Activated T-cell treated with anti-CD3 and anti-CD28 coated beads, Interleukin-2, amount 50 U/mL, for 72 hours (primary cell): ENCODE measurements at places on chromosomes 2 and 18. TPM values are rescaled to one million over a fixed set of nuclear protein-coding genes. Genes with fewer than 3 reads are reported as not detected.

DNA sequence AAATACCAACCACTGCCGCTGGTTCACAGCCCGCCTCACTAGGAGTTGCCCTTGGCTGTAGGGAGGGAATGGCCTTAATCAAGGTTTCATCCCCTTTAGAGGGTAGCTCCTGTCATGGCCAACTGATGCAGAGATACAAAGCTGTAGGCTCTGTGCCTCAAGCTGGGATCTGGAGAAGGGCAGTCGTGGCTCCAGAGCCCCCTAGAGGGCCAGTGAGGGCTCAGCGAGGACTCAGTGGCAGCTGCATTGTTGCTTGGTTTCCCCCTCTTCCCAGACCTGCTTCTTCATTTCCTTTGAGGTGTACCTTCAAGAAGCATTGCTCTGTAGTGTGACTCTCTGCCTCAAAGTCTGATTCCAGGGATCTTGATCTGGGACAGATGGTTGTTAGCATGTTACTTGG, 302.1 kb downstream of the LPIN1 start:
- peaks cover under 1% of the 10 kb centered on the region for H3K36me3 ChIP-seq
- no peak overlapping the region for H3K4me3 ChIP-seq
- DNase-seq = no peak

DNA sequence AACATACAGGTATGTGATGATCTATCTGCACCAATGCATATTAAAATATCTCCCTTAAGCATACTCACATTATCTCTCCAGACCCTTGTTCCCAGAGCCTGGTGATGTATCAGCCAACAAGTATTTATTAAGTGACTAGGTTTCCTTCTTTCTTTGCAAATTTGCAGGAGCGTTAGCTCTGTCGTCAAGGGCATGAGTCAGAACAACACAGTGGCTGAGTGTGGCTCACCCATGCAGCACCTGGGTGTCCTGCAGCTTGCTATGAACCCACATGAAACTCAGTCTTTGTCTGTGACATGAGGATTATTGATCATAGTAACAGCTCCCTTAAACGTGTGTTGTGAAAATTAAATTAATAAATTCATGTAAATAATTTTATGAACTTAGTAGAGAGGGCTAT, 96.6 kb downstream of the PIEZO2 start:
- no peaks in the 10 kb centered on the region for H3K36me3 ChIP-seq
- H3K27me3 ChIP-seq = no peaks in the 10 kb centered on the region
- DNase-seq = no peak
- H3K4me1 ChIP-seq = no peaks in the 10 kb centered on the region
- H3K27ac ChIP-seq = no peak overlapping the region
- no peak overlapping the region for H3K4me3 ChIP-seq

GRCh38 chr2:163613266-163613731, 122.5 kb downstream of the FIGN start:
- no peaks in the 10 kb centered on the region for H3K27me3 ChIP-seq
- no peak overlapping the region for H3K27ac ChIP-seq
- no peaks in the 10 kb centered on the region for H3K36me3 ChIP-seq
- H3K4me3 ChIP-seq = no peak overlapping the region
- H3K4me1 ChIP-seq = no peaks in the 10 kb centered on the region
- no peak for DNase-seq

DNA sequence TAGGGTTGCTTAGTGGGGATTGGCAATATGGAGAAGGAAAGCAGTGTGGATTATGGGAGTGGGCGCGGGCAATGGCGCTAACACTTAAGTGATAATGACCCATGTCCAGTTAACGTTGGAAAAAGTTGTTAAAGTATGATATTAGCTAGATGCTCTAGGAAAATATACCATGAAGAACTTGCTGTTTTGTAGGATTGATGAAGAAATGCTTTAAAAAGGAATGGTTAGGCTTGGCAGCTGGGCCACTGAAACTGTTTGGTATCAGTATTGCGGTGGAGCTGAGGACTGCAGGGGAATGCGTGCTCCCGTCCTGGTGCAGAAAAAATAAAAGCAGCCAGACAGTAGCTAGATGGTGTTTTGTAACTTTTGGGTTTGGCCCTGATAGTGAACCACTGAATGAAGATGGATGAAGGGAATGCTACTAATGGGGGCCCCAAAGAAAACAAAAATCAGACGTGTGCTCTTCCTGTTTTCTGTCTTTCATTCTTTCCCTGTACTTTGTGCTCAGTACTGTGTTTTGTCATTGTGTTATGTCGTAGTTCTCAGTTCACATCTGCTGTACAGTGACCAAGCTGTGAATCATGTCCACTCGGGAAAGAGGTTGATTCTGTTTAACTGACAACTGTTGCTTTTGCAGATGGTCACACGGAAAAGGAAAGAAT, 999 bp downstream of the INSIG2 start:
- H3K27ac ChIP-seq = no peak overlapping the region
- H3K27me3 ChIP-seq = no peaks in the 10 kb centered on the region
- H3K4me1 ChIP-seq = peaks cover 17% of the 10 kb centered on the region
- peak; percentile 42 for DNase-seq
- peak overlapping the region; percentile 39 for H3K4me3 ChIP-seq

DNA sequence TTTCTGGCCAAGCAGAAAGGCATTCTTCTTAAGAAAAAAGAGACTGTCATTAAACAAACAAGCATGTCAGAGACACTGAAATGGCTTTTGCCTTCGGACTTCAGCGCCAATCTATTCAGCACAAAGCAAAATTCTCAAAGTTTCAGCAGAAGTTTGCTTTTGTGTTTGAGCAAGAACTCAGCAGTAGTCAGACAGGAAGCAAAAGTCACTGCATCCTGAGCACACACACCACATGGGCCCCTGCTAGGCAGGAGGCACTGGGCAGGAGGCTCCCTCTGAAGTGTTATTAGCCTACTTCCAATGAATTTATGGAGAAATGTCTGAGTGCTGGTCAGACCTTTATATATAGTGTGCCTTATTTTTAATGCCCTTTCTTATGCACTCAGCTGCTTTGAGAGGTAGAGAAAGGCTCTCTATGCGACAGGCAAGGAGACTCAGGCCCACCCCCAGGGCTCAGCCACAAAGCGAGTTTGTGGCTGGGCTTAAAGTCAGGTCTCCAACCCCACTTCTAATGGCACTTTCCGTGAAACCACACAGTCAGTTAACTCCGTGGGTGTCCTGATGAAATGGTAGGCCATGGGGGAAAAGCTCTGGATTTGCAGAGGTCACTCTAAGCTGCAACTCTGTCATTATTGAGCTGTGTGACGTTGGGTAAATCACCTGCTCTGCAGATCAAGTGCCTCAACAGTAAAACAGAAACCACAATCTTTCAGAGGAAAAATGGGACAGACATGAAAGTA, 161.0 kb upstream of the TMEM200C start:
- peaks cover 11% of the 10 kb centered on the region for H3K4me1 ChIP-seq
- DNase-seq = no peak
- no peak overlapping the region for H3K4me3 ChIP-seq
- no peaks in the 10 kb centered on the region for H3K36me3 ChIP-seq

DNA sequence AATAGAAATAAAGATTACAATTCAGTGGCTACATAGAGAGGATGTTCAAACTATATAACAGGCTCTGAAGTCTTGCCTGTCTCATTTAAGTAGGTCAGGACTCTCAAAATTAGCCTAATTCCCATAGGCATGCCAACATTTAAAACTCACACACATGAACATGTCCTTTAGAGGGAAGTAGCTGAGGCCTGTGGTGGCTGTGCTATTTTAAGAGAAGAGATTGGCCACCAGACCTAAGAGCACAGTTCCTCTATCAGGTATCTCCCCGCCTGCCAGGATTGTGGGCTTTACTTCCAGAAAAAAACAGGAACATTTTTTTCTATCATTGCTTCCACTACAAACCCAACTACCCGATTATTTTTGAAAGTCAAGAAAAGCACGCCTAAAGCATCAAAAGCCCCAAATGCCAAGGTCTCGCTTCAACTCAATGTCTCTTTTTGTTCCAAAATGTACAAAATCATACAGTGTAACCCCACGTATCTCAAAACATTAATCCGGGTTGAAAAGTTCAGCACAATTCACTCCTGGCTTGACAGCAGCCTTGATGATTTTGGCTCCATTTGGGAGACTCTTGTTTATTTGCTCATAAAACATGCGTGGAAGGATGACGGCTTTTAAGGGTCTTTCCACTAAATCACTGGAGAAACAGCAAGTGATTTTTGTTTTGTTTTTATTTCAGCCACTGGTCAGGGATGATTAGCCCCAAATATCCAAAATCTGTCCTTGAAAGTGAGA, 15.3 kb downstream of the FHL2 start:
- H3K27me3 ChIP-seq = no peaks in the 10 kb centered on the region
- no peaks in the 10 kb centered on the region for H3K4me1 ChIP-seq
- no peak overlapping the region for H3K27ac ChIP-seq
- no peak for DNase-seq
- no peak overlapping the region for H3K4me3 ChIP-seq

Gene MARCHF4
- not detected for total RNA-seq

DNA sequence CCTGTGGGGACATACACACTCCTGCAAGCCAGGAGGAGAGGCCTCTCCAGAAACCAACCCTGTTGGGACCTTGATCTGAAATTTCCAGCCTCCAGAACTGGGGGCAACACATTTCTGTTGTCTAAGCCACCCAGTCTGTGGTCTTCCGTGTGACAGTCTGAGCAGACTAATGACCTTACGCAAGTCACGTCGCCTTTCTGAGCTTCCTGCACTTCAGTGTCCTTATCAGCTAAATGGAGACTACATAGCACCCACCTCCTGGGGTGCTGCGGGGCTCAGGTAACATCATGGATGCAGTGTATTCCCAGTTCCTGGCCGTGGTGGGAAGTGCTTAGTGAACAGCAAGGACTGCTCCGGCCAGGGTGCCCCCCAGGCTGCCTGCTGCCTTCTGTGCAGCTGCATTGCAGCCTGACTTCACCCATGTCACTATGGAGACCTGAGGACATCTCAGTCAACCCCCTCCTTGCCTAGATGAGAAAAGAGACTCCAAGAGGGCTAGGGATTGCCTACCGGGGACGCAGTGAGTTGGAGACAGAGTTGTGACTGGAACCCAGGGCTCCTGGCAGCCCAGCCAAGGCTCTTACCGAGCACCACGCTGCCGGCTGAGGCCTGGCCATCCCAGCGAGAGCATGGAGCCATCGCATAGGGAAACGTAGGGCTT, 61.2 kb upstream of the FZD5 start:
- DNase-seq = no peak
- H3K27ac ChIP-seq = no peak overlapping the region
- H3K36me3 ChIP-seq = no peaks in the 10 kb centered on the region
- peaks cover 33% of the 10 kb centered on the region for H3K4me1 ChIP-seq
- no peaks in the 10 kb centered on the region for H3K27me3 ChIP-seq

DNA sequence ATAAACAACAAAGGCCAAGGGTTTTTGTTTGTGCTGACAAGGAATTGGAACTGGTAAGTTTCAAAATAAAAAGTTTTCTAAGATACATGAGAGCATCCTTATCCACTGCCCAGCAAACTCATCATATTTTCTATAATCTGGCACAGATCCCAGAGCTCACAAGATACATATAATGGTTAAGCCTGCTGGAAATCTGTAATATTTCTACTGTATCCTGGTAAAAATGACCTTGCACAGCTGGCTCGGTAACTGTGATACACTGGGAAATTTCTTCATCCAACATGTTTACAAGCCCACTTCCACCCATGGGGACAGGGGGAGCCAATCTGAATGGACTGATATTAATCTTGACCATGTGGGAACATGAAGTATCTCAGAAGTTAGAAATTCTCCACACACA, 425.4 kb upstream of the MMADHC start:
- no peaks in the 10 kb centered on the region for H3K4me1 ChIP-seq
- H3K27ac ChIP-seq = no peak overlapping the region
- no peaks in the 10 kb centered on the region for H3K36me3 ChIP-seq
- H3K27me3 ChIP-seq = no peaks in the 10 kb centered on the region

DNA sequence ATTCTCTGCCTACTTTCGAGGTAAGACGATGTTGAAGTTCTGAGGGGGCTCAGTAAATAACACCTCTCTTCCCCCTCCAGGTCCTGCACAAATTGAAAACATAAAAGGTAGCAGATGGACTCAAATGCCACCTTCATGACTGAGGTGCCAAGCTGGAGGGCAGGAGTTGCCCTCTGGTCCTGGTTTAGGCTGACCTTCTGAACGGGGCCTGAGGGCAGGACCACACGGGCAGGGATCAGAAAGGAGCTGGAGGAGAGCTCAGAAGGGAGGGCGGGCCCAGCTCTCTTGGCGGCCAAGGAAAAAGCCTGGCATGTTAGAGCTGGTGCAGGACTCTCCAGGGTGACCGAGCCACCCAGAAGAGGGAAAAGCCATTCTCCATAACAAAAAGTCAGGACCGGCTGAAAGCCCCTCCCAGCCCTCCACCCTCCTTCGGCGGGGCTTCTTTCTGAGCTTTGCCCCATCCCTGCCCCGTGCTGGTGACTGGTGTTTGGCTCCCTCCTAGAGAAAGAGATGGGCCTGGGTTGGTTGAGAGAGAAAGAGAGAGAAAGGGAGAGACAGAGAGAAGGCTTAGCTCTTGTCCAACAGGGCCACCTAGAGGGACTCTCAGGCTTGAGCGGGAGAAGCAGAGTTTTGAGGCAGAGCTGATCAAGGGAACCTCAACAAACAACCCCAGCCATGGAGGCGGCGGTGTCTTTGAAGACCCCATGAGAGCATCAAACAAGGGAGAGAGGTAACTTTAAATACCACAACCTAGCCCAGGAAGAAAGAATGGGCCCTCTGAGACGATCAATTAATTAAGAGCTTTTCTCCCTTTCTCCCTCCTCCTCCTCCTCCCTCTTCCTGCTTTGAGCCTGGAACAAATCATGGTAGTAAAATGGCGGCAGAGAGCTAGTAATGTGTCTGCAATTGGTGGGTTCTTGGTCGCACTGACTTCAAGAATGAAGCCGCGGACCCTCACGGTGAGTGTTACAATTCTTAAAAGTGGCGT, 50.8 kb downstream of the WIPF1 start:
- no peaks in the 10 kb centered on the region for H3K27me3 ChIP-seq
- H3K4me3 ChIP-seq = no peak overlapping the region
- H3K27ac ChIP-seq = no peak overlapping the region

DNA sequence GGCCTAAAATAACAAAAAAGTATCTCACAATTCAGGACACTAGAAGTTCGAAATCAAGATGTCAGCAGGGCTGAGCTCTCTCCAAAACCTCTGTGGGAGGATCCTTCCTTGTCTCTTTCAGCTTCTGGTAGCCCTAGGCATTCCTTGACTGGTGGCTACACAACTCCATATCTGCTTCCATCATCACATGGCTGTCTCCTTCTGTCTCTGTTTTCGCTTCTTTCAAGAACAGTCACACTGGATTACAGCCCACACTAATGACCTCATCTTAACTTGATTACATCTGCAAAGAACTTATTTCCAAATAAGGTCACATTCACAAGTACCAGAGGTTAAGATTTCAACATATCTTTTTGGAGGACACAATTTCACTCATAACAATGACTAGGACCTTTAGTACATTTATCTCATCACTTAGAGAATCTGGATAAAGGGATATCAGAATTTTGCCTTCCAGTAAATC, 275.2 kb downstream of the IRS1 start:
- H3K4me1 ChIP-seq = no peaks in the 10 kb centered on the region
- no peaks in the 10 kb centered on the region for H3K36me3 ChIP-seq
- no peaks in the 10 kb centered on the region for H3K27me3 ChIP-seq
- DNase-seq = no peak

DNA sequence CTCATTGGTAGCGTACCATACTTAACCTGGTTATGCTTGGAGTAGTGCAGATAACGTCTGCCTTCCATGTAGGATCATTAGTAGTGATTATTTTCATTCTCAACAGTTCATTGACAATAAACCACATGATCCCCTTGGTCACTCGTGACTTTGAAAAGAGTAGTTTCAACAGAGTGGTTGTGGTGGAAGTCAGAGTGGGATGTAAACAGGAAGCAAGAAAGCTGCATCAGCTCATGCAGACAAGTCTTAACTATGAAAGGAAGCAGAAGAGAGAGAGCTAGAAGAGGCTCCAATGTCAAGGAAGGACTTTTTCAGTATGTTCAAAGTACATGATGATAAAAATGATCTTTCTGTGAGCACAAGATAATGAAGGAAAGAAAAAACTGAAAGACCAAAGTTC, 287.4 kb downstream of the MBD2 start:
- H3K27me3 ChIP-seq = no peaks in the 10 kb centered on the region
- H3K4me3 ChIP-seq = no peak overlapping the region
- H3K27ac ChIP-seq = no peak overlapping the region
- H3K4me1 ChIP-seq = no peaks in the 10 kb centered on the region
- no peaks in the 10 kb centered on the region for H3K36me3 ChIP-seq

Gene VWA3B
- 0.19 TPM for total RNA-seq
